ENCODE measurements at places on chromosomes 5 and 9. TPM values are rescaled to one million over a fixed set of nuclear protein-coding genes. Genes with fewer than 3 reads are reported as not detected.
A peak's percentile ranks its signal among the peaks of the same experiment; 100 is the strongest.

GRCh38 chr9:133361507-133362092, 5.2 kb downstream of the SURF2 start:
- DNase-seq = no peak

ZNF79 gene
- polyA plus RNA-seq = 2.2 TPM

DNA sequence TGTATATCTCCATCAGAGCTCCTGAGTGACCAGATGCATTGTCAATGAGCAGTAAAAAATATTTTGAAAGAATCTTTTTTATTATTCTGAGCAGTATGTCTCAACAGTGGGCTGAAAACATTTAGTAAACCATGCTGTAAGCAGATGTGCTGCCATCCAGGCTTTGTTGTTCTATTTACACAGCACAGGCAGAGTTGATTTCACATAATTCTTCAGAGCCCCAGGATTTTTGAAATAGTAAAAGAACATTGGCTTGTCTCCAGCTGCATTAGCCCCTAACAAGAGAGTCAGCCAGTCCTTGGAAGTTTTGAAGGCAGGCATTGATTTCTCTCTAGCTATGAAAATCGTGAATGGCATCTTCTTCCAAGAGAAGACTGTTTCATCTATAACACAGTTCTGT, 25.2 kb upstream of the ENTREP1 start:
- DNase-seq = no peak

DNA sequence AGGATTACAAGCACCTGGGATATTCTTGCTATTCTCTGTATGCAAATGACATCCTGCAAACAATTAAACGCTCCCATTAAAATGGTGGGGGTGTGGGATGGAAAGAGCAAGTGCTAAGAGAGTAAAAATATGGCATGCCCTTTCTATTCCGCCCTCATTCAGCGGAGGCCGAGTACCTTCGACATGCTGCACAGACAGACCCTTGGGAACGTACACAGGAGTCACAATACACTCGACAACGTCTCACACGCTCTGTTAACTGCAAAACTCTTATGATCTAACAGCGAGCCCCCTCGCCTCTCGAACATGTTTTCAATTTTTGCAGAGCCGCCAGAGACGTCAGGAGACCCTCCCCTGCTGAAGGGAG, 322.2 kb downstream of the CEMIP2 start:
- DNase-seq = no peak

TSSK1B gene
- polyA plus RNA-seq = not detected

MEIKIN gene
- not detected for polyA plus RNA-seq

GRCh38 chr5:32504989-32505596, 60.6 kb upstream of the ZFR start:
- DNase-seq = peak; percentile 26

GRCh38 chr9:32940740-32941139, 60.7 kb downstream of the APTX start:
- DNase-seq = no peak

- no peak for DNase-seq
These were observed 95.6 kb downstream of the ARSB start for GRCh38 chr5:78889369-78890140.
